ENCODE measurements at places on chromosomes 12 and 14. TPM values are rescaled to one million over a fixed set of nuclear protein-coding genes. Genes with fewer than 3 reads are reported as not detected.

The EXOC3L4 gene
- total RNA-seq: under 0.01 TPM

GRCh38 chr14:35875296-35875695 is 49.2 kb downstream of the BRMS1L start:
- DNase-seq: peak; percentile 69

GRCh38 chr14:92938890-92939671 is 16.1 kb downstream of the CHGA start:
- no peak for DNase-seq

GRCh38 chr14:22753586-22753985 is 12.9 kb upstream of the OXA1L start:
- no peak for DNase-seq

GRCh38 chr14:71885301-71885700 is 46.9 kb upstream of the RGS6 start:
- DNase-seq: no peak

The ITFG2 gene
- 21.2 TPM for total RNA-seq

DNA sequence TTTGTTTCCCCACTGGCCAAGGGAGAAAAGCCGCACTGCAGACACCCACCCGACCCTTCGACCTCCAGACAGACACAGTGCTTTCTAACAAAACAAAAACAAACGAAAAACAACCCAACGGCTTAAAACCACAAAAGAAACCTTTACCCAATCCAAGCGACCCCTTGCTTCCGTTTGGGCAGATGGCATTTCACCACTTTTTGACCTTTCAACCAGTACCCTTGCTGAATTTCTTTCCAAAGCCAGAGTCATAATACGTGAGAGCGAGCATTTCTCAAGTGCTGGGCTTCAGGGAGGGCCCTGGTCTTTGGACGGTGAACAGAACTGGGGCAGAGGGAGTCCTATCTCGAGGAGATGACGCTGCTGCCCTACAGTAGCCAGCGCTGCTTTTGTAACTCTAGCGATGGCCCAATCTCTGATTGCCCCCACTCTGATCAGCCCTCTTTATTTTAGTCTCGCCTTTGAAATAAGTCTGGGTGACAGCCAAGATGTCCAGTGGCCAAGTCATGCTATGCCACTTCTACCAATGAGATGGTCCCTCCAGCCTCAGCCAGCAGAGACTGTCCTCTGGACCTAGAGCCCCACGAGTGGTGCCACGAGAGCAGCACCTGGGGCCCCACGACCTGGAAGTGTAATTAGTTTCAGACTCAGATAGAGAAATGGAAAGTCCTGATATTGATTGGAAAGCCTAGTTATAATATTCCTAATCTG is 21.9 kb upstream of the ADIPOR2 start:
- peak; percentile 47 for DNase-seq

DNA sequence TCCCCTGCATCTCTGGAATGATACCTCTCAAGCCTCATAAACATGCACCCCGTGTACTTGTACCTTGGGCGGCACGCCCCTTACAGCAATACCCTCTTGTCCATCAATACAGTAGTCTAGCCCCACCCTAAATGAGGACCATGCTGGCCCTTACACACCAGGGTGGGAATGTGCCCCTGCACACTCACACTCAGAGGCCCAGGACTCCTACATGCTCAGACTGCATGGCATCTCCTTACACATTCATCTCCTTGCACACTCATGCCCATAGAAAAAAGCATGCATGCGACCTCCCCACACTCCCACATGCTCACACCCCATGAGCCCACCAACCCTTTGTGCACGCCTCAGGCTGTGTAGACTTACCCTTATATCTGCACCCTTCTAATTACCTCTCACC is 22.0 kb downstream of the ITGA7 start:
- no peak for DNase-seq

The OR6C4 gene
- total RNA-seq: not detected

GRCh38 chr14:26663506-26663905 is 65.7 kb upstream of the NOVA1 start:
- DNase-seq: peak; percentile 67

- no peak for DNase-seq
Measured at GRCh38 chr14:29459531-29459930, 468.1 kb downstream of the PRKD1 start.

Data from fibroblast of villous mesenchyme (primary cell).